ENCODE measurements at places on chromosomes 4 and X.

DNA sequence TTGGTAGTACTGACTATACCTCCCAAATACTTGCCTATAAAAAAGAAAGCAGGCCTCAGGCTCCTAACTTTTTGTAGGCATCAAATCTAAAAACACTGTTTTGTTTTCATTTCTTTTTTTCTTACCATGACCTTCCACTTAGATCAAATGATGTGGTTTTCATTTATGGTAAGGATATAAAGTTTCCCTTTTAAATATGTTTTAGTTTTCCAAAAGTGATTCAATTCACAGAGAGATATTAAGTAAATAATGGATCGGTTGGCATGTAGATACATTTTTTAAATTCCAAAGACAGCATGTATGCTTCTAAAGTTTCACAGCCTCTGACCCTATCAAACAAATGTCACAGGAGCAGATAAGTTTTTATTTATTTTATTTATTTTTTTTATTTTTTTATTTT is 23.9 kb downstream of the EFHC2 start:
- no peak for DNase-seq

GRCh38 chr4:6772223-6772928 is 10.2 kb upstream of the KIAA0232 start:
- DNase-seq = no peak

GRCh38 chrX:45850775-45851433 is 650.2 kb upstream of the DIPK2B start:
- DNase-seq = no peak

GRCh38 chr4:39043058-39043860 is 11.1 kb upstream of the TMEM156 start:
- DNase-seq = no peak

DNA sequence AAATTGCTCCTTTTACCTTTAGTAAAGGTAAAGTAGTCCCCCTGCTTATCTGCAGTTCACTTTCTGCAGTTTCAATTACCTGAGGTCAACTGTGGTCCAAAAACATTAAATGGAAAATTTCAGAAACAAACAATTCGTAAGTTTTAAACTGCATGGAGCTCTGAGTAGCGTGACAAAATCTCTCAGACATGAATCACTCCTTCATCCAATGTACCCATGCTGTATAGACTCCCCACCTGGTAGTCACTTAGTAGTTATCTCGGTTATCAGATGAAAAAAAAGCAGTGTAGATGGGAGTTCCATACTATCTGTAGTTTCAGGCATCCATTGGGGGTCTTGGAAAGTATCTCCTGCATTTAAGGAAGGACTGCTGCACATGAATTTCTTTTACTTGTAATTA is 7.7 kb downstream of the UNC5C start:
- DNase-seq = no peak

- DNase-seq = no peak
Observed at GRCh38 chr4:156972379-156973015, 898 bp upstream of the PDGFC start.

- no peak for DNase-seq
Observed at GRCh38 chr4:18508786-18509185, 487.2 kb upstream of the LCORL start.

- DNase-seq = no peak
Observed at GRCh38 chr4:26272654-26273615, 47.9 kb upstream of the RBPJ start.

DNA sequence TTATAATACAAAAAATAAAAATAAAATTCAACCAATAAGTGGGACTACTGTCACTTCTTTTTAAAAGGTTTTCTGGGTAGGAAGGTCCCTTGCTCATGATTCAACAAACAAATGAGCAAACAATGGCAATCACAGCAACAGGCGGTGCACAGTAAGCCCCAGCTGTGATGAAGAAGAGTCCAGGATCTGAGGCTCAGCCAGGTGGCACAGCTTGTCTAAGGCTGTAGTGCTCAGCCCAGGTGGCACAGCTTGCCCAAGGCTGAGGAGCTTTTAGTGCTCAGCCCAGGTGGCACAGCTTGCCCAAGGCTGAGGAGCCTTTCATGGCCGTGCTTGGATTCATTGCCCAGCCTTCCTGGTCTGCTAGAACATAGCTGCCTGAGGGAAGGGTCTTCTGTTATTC is 75.0 kb downstream of the ZFYVE28 start:
- DNase-seq = no peak

DNA sequence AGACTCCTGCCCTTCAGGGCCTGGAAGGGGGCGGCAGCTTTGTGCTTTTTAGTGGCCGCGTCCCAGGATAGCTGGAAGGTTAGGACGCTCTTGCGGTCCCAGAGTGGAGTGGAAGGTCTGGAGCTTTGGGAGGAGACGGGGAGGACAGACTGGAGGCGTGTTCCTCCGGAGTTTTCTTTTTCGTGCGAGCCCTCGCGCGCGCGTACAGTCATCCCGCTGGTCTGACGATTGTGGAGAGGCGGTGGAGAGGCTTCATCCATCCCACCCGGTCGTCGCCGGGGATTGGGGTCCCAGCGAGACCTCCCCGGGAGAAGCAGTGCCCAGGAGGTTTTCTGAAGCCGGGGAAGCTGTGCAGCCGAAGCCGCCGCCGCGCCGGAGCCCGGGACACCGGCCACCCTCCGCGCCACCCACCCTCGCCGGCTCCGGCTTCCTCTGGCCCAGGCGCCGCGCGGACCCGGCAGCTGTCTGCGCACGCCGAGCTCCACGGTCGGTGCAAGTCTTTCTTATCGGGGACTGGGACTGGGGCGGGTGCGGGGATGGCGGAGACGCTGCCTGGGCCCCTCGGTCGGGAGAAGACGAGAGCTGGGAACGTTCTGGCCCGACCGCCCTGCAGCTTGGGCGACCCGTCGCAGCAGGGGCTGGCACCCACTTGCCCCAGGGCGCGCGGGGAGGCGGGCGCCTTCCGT is at the start of gene EDNRA:
EDNRA (plus strand) TSS at position 207 of the 686 bp plus-strand sequence. CDS start 4,585 bp downstream, outside the sequence.
- DNase-seq = no peak

DNA sequence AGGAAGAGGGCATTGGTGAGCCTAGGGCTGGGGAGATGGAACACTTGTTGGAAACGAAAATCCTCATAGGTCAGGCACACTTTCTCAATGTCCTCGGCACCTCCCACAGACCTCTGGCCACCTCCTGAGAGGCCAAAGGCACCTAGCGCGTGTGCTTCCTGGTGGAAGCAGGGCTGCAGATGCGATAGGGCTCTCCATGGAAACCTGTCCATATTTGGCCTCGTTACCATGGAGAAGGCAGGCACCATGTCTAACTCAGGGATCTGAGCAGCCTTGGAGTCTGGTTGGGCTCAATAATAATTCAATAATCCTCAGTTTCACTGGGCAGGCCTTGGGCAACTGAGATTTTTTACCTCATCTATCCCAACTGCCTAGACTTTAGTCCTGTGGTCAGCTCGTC is 58.3 kb downstream of the RAI2 start:
- no peak for DNase-seq

GRCh38 chr4:171650543-171650942 is 162.7 kb upstream of the GALNTL6 start:
- DNase-seq = no peak

- DNase-seq = no peak
Observed at GRCh38 chr4:133102043-133102442, 47.1 kb upstream of the PCDH10 start.

DNA sequence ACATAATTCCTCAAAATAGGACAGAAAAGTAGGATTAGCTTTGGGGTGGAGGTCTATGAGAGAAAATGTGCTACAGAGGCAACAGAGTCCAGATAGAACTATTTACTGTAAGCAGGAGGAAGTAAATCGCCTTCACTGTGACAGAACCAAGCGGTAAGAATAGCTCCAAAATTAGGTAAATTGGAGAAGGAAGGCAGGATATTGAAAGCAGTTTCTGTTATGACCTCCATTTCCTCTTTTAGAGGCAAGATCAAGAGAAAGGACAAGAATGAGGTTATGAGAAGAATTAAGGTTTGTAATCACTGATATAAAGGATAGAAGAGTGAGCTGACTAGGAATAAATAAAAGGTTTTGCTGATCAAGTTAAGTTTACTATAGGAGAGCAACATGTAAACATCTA is 44.1 kb upstream of the NEUROG2 start:
- DNase-seq = no peak

GRCh38 chr4:2489081-2489805 is 20.3 kb downstream of the RNF4 start:
- DNase-seq = no peak

GRCh38 chr4:158219623-158220022 is 9.3 kb downstream of the TMEM144 start:
- no peak for DNase-seq

DNA sequence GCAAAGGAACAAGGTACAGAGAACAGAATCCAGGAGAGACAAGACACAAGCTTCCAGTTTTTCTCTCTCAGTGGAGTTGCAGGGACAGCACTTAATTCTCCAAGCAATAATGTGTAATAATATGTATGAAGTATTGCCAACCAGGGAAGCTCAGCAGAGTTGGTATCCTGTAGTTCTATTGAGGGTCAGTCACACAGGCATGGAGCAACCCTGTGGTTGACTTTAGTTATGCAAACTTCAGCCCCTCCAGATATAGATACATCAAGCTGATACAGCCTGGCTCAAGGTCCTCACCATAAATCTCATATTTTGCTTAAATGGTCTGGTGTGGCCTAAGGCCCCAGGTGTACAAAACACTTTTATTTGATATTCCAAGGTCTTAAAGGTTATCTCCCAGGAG is 248.6 kb upstream of the EPHA5 start:
- DNase-seq = no peak

GRCh38 chrX:125622899-125623298 is 303.2 kb downstream of the TEX13C start:
- no peak for DNase-seq

GRCh38 chr4:128358231-128358912 is 70.8 kb upstream of the PGRMC2 start:
- DNase-seq = no peak

- DNase-seq = peak; percentile 53
Observed at GRCh38 chr4:4260185-4260751, 12.2 kb upstream of the TMEM128 start.

DNA sequence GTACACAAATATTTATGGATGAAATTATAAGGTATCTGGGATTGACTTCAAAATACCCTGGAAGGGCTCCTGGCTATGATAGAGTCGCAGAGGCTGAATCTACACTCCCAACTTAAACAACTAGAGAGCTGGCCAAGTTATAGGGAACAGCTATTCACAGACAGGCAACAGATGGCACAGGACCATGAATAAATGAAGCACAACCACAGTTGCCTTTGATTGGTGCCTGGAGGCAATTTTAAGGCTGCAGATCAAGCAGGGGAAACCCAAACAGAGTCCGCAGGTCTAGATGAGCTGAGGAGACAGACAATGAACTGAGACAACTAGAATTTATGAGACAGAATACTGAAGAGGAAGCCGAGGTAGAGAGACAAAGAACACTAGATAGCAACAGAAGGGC is 155.9 kb downstream of the EVC2 start:
- DNase-seq = no peak

DNA sequence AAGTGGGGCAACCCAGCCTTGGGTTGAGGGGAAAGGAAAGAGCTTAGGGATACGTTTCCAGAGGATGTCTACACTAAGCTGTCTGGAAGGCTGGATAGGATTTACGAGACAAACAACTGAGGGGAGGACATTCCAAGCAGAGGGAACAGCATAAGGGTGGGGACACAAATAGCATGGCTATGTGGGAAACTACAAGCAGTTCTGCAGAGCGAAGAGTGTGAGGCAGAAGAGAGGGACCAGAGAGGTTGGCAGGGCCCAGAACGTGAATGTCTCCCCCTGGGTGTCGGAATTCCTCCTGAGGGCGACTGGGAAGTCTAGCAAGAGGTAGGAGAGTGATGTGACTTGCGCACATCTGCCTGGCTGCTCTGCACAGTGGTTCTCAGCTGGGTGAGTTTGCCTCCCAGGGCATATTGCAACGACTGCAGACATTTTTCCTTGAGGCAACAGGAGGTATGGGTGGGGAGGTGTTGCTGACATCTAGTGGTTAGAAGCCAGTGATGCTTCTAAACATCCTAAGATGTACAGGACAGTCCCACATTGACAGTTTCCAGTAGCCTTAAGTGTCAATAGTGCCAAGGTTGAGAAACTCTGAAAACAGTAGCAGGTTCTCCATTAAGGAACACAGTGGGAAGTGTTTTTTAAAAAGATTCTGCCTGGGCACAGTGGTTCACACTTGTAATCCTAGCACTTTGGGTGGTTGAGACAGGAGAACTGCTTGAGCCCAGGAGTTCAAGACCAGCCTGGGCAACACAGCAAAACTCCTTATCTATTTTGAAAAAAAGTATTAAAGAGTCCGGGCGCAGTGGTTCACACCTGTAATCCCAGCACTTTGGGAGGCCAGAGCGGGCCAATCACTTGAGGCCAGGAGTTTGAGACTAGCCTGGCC is 9.2 kb downstream of the NDUFA1 start:
- DNase-seq = no peak

DNA sequence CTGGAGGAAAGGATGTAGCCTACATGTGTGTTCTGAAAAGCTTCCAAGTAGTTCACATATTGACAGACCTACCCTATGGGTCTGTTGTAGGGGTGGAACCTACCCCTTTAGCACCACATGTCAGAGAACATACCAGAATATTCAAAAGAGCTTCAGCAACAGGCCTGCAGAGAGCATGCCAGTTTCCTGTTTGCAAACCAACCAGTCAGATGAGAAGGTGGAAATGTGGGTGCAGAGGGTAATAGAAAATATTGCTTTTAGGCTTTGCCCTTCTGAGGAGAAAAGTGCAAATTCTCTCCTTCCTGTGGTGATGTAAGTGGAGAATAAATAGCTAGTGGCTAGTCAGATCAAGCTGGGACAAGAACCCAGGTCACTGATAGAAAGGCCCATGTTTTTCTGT is 16.4 kb downstream of the INTS6L start:
- no peak for DNase-seq

GRCh38 chrX:154380787-154381186 is 1.7 kb downstream of the EMD start:
- no peak for DNase-seq

- no peak for DNase-seq
Observed at GRCh38 chr4:27089186-27089585, 228.5 kb downstream of the STIM2 start.

DNA sequence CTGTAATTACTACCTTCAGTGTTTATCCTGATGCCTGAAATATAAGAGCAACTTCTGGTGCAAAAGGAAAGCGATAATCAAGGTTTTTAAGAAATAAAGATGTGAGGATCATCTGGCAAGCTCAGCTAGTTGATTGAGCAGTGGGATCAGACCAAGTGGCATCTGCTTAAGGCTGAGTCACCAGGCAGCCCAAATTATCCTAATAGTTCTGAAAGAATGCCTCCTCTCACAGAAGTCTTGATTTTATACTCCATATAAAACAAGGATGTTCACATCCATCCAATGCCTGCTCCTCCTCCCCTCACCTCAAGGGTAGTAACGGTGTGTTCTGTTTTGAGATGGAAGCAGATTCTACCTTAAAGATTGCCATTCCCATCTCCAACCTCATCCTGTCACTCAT is 134.5 kb upstream of the RASGEF1B start:
- no peak for DNase-seq

- no peak for DNase-seq
Observed at GRCh38 chr4:94813221-94813620, 55.5 kb downstream of the BMPR1B start.

GRCh38 chr4:8129136-8129535 is 29.5 kb downstream of the ABLIM2 start:
- DNase-seq = no peak

- no peak for DNase-seq
Observed at GRCh38 chr4:110675426-110675825, 52.5 kb upstream of the PITX2 start.

- DNase-seq = no peak
Observed at GRCh38 chr4:80393246-80393969, 57.9 kb downstream of the CFAP299 start.

Data from GM12891 (cell line).